Naive thymus-derived CD4-positive, alpha-beta T cell (primary cell): ENCODE measurements at places on chromosomes 16 and 17.

DNA sequence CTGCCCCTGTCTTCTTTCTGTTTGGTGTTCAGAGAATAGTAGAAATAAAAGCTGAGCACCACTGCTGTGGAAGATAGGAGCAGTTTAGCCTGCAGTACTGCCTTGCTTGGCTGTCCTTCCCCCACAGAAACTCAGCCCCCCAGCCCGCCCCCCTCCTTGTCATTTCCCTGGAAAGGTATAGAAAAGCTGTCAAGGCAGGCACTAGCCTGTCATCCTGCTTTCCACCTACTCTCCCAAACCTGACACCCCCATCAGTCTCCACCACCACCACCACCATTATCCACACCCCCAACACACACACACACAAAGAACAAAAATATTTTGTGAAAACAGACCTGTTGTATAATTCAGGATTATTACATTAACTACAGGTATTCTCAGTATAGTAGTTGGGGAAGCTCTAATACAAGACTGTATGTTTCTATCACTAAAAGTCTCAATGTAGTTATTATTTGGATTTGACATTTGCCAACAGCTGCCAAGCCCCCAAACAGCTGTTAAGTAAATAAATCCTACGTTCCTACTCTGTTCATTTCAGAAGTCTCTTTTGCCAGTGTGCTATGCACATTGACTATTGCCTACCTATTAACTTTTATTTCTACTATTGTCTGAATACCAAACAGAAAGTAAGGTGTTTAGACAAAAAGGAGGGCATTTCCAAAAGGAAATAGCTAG, 128.8 kb downstream of the CYB561 start:
- no peak for DNase-seq

- DNase-seq: no peak
Measured at GRCh38 chr16:8619671-8620370, 1.7 kb upstream of the METTL22 start.

DNA sequence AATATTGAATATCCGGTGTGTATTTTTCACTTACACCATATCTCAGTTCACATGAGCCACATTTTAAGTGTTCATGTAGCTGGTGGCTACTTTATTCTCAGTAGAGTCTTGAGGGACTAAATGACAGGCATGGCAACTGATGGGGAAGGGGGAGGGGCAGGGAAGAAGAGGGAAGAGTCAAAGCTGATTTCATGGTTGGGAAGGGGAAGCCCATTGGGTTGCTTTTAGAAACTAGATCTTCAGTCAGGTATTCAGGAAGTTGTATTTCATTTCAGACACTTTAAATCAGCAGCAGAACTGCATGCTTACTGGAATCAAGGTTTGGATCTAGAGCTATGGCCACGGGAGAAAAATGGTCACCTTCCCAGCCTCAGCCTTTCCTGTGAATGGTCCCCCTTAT, 2.9 kb upstream of the WIPI1 start:
- no peak for DNase-seq

GRCh38 chr16:80751167-80751566, 53.2 kb downstream of the CDYL2 start:
- no peak for DNase-seq

GRCh38 chr16:29763326-29763725, 14.7 kb upstream of the ZG16 start:
- no peak for DNase-seq

GRCh38 chr17:41413353-41413957, 10.9 kb downstream of the KRT37 start:
- no peak for DNase-seq

- peak; percentile 11 for DNase-seq
Measured at GRCh38 chr17:44522883-44523671, 19.9 kb upstream of the GPATCH8 start.

DNA sequence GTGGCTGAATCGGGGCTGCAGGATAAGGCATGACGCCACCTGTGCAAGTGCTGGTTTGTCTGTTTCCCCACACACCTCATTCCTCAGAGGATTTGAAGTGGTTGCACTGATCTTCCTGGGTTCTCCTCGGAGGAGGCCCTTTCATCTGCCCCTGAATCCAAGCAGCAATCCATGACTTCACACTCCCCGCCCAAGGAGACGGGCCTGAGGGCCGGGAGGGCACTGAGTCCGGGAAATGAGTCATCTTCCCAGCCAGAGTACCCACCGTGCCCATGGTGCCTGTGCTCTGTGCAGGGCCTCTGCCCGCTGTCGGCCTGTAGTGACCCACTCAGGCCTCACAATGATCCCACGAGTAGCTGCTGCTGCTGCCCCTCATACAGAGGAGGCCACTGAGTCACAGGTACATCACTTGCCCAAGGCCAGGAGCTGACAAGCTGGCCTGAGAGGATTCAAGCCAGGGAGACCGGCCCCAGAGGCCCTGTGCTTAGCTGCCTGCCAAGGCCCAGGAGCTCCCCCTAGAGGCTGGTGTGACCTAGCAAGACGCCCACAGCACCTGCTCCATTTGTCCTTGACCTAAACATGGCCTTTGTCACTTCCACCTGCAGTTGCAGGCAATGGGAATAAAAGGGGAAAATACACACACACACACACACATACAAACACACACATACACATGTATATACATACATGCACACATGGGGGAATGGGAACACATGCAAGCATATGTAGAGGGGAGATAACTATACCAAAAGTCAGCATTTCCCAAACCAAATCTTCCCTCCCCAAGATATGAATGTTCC, 240.0 kb downstream of the C16orf95 start:
- DNase-seq: no peak

DNA sequence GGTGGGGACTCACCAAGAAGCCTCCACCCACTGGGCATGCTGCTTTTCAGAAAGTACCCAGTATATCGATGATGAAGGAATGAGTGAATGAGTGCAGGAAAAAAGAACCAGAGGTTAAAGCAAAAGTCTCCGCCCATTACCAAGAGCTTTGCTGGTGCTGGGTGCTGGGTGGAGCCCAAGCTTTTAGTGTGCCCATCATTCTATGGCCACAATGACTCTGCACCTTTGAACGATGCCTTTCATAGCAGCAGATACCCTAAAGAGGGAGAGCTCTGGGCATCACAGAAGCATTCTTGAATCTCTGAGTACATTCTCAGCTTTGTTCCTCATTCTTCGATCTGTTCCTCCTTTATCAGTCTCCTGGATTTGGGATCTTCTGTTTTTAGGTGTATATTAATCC, 450.7 kb upstream of the CCL2 start:
- DNase-seq: no peak

DNA sequence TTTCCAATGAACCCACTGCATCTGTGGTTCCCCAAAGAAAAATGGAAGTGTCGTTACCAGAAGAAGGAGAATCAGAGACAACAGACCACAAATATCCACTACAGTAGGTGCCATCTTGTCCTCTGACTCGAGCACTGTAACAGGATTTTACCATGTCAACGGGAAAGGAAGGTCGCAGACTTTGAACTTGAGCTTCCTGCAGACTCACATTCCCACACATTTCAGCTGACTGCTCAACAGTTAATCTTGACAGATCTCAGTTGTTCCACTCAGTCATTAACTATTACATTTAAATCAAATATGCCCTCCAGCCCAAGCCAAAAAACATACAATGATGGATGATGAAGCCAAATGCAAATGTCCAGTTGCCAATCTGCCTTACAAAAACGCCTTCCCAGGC, 37.0 kb downstream of the GAS7 start:
- DNase-seq: no peak

GRCh38 chr16:14456793-14457481, 173.1 kb downstream of the PARN start:
- no peak for DNase-seq

DNA sequence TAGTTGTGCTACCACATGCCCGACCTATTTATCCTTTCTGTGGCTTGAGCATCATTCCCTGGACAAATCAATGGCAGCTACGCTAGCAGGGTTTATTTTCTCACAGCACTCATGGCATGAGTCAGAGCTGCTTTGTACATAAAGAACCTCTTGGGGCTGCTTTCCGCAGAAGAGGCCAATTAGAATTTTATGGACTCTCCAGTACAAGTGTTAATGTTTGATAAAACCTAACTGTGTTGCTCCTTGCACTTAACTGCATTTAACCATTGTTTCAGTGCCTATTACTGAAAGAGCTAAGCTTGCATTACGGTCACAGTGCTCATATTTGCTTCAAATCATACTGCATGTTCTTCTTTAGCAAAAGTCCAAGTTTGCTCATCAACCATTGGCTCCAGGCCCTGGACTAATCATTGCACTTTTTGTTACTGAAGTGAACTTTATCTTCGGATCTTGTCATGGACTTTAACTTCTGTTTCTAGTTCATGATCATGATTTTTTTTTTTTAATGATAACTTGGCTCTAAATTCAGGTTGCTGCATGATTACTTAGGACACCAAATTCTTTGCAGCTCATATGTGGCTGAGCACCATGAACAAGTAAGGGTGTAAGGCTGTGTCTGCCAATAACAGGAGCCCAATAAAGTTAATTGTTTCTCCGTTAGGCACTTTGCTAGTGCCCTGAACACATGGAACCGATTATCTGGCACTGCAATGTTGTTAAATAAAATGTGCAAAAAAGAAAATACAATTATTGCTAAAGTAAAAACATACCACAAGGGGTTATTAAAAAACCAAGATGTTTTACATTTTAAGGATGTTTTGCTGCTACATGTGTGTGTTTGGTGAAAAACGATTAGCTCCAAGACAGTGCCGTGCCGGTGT, 492.2 kb downstream of the KCNJ2 start:
- DNase-seq: no peak

GRCh38 chr16:2040041-2040786, 7.4 kb downstream of the NTHL1 start:
- no peak for DNase-seq

GRCh38 chr17:65097110-65097509, 40.1 kb upstream of the RGS9 start:
- DNase-seq: no peak

GRCh38 chr17:44908761-44909326, 6.5 kb downstream of the GFAP start:
- DNase-seq: no peak
